ENCODE measurements at places on chromosomes 6 and 20.
A peak's percentile ranks its signal among the peaks of the same experiment; 100 is the strongest.

DNA sequence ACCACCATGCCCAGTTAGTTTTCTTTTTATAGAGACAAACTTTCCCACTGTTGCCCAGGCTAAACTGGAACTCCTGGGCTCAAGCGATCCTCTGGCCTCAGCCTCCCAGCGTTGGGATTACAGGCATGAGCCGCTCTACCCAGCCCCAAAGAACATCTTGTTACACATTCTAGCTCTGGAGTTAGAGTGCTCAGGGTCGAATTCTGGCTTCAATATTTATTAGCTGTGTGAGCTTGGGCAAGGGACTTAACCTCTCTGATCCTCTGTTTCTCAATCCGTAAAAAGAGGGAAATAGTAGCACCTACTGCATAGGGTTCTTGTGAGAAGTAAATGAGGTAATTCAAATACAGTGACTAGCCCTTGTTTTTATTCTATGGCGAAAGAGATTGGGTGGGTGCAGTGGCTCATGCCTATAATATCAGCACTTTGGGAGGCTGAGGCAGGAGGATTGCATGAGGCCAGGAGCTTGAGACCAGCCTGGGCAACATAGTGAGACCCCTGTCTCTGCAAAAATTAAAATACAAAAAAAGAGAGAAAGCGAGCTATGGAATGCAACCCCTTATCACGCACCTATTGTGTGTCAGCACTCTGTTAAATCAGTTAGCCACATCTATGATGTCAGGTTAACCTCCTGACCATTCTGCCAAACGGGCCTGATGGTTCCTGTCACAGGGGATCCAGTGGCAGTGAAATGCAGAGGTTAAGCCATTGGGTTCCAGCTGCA is 19.7 kb downstream of the BCAS4 start:
- no peak for DNase-seq

GRCh38 chr20:63223121-63223825 is 7.3 kb upstream of the YTHDF1 start:
- DNase-seq, result no peak

- DNase-seq, result no peak
Measured at GRCh38 chr6:168995526-168996355, 257.9 kb downstream of the THBS2 start.

DNA sequence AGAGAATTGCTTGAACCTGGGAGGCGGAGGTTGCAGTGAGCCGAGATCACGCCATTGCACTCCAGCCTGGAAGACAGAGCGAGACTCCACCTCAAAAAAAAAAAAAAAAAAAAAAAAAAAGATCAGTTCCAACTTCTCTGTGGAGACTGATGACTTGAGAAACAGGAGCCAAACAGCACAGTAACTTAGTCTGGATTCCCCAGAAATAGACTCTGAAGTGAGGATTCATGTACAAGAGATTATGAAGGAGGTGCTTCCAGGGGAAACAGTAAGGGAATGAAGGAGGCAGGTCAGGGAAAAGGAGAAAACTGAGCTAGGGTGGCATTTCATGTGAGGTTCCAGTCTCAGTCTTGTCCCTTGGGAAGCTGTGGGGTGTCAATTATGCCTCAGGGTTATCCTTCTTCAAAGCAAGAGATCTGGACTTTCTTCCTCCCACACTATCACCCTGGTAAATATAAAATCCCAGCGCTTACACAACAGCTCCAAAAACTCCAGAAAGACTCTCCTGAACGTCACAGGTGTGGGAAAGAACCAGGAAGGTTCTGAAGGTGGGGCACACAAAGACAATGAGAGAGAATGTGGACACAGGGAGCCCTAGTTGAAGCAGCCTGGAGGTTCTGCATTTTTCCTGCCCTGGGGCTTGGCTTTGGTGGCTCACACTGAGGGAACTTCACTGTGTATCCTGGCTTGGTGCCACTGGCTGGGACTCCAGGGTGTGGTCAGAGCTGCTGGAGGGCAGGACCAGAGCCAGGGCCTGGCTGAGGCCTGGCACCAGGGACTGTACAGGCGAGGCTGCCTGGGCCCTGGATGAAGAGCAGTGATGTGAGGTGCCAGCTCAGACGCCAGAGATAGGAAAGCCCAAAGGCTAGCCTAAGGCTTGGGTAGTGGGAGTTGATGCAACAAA is 46.8 kb downstream of the PCNA start:
- DNase-seq, result no peak

DNA sequence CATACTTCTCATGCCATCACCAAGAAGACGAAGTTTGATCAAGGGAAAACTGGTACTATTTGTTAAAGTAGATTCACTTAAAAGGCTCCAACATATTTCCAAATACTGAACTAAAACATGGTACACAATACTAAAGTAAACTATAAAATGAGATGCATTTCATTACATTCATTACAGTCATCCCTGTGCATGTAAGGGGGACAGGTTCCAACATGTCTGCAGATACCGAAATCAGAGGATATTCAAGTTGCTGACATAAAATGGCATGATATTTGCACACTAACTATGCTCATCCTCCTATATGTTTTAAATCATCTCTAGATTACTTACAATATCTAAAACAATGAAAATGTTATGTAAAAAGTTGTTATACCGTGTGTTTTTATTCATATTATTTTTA is 893.9 kb upstream of the MANEA start:
- DNase-seq, result no peak

DNA sequence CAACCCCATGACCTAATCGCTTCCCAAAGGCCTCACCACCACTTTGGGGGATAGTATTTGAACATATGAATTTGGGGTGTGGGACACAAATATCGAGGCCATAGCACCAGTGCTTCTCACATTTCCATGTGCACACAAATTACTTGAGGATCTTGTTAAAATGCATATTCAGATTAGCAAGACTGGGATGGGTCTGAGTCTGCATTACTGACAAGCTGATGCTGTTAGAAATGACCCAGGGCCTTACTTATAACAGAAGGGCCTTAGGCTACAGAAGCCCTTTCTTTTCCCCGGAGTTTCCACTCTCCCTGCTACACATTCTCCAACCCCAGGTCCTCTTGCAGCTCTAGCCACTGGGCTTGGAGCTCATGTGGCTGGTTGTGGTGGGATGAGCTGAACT is 141.5 kb upstream of the LRFN2 start:
- no peak for DNase-seq

DNA sequence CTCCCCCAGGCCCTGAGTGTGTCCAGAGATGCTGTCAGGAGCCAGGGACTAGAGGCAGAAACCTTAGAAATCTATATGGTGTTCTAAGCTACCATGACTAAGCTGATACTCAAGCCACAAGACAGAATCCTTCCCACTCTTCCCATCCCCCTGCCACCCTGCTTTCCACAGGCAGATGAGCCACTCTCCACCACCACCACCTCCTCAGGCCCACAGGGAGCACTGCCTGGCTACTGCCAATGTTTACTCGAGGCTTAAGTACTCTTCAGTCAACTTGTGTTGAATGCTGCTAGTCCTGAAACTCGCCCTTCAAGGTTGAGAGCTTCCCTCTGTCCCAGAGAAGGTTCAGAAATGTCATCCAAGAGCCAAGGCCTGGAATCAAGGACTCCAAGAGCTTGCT is 56.2 kb downstream of the CENPW start:
- no peak for DNase-seq

- no peak for DNase-seq
Measured at GRCh38 chr6:52373151-52373690, 11.3 kb downstream of the PAQR8 start.

- peak; percentile 67 for DNase-seq
Measured at GRCh38 chr20:11544029-11544678, 373.5 kb upstream of the BTBD3 start.

DNA sequence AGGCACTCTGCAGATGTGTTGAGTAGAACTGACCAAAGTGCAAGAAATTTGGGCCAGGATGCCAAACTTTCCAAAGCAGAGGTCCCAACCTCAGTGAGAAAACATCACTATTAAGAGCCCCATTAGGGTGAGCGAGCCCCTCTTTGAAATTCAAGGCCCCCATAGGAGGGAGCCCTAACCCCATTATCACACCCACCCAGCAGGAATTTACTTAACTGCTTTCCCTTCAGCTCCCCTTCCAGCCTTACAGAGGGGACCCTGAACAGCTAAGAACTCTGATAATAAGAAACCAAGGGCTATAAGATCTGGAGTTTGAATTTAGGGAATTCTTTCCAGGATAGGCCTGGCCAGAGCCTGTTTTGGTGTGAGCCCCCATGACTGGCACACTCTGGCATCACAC is 130.6 kb downstream of the NFATC2 start:
- DNase-seq, result peak; percentile 3

GRCh38 chr20:50995506-50995905 is 27.4 kb downstream of the KCNG1 start:
- DNase-seq, result no peak

GRCh38 chr6:35148167-35148741 is 7.1 kb upstream of the TCP11 start:
- DNase-seq, result no peak

DNA sequence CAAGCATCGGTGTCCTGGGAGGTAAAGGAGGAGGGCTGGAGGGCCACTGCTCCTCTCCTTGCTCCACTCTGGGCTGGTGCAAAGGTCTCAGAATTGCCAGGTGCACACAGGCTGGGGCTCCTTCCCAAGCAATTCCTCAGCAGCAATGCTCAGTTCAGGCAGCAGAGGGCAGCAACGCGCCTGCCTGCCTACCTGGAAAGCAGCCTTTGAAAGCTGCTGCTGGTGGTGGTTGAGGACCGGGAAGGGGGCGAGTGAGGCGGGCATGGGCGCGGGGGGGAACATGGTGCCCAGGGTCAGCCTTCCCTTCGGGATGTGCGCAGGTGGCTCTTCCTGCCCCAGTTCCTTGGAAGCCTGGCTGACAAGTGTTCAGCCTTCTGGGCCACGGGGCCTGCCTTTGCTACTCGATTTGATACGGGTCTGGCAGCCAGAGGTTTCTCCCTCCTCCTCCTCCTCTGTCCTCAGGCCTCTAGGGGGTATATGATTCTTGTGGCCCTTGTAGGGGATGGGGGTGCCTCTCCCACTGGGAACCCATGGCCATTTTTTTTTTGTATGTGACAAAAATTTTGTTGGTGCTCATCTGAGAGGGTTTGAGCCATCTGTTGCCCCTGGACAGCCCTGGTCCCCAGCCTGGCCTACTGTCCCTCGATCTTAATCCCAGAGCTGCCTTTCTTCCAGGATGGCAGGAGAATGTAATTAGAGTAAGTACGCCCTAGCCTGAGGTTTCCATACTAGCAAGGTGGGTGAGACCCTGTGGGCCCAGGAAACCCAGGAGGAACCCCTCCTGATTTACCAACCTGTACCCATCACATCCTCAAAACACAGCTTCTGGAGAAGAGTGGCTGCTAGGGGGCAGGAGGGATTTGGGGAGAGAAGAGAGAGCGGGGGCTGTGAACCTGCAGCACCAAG is 20.1 kb downstream of the MRPS18A start:
- peak; percentile 61 for DNase-seq
